Occipital lobe (tissue), 3 donors: ENCODE measurements at places on chromosomes 7 and 10. TPM values are rescaled to one million over a fixed set of nuclear protein-coding genes. Genes with fewer than 3 reads are reported as not detected.

- DNase-seq, result no peak
These were observed 78.0 kb upstream of the AMPH start for GRCh38 chr7:38709123-38709522.

DNA sequence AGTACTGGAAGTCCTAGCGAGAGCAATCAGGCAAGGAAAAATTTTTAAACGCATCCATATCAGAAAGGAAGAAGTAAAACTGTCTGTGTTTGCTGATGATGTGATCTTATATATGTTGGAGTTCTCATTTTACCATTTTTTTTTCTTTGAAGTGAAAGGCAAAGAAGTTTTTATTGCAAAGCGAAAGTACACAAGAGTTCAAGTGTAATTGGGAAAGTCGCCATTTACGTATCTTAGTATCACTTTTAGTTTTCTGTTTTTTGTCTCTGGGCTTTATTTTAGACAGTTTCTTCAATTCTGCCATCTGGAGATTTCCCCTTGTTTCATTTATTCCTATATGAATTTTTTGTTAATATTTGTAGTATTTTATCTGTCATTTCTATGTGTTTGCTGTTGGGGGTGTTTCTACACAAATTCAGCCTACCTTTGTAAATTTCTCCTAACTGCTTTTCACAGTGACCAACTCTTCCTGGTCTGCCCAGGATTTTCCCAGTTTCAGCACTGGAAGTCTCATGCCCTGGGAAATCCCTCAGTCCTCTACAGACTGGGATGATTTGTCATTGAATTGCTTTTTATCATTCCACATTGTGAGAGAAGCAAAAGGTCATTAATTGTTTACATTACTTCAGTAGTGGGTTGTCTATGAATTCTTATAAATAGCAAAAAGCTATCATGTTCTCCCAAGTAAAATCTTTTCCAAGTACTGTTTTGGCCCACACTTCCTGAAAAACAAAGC lies 23.2 kb downstream of the BET1 start:
- no peak for DNase-seq

DNA sequence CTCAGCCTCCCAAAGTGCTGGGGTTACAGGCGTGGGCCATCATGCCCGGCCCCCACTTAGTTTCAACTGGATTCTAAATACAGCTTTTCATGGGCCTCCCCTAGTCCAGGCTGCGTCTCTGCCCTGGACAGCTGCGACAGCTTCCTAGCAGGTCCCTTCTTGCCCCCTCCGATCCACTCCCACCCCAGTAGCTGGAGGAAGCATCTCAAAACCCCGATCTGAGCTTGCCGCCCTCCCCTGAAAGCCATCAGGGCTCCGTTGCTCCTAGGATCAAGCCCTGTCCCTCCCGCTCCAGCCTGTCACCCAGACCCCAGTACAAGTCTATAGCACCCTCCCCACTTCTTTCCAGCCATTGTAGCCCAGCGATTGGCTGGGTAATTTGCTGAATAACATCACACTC lies 64.5 kb downstream of the VWA2 start:
- DNase-seq, result no peak

DNA sequence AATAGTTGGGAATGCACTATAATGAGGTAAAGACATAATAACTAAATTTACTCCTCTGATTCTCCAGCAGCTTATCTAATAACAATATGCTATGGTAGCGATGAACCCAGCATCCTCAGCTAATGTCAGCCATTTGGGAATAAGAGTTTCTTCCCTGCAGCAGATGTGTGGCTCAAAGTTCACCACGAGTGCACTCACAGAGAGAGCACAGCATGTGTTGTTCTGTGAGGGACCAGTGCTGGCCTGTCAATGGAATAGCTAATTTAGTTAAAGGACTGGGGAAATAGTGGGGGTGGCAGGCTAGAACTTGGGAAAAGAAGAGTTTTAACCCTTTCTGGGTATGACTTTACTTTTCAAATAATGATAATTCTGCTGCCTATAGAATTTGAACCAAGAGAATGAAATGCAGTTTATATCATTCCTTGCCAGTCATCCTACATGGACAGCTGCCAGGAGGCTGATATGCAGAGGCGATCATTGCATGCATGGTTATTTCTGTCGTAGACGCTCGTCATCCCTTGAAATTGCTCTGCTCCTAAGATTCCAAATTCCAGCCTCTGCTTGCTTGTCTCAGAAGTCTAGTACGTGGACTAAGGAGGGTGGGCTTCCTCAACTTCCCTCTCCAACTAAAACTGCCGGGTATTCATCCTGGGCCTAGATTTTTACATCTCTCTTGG lies 355.6 kb downstream of the RNLS start:
- no peak for DNase-seq

DNA sequence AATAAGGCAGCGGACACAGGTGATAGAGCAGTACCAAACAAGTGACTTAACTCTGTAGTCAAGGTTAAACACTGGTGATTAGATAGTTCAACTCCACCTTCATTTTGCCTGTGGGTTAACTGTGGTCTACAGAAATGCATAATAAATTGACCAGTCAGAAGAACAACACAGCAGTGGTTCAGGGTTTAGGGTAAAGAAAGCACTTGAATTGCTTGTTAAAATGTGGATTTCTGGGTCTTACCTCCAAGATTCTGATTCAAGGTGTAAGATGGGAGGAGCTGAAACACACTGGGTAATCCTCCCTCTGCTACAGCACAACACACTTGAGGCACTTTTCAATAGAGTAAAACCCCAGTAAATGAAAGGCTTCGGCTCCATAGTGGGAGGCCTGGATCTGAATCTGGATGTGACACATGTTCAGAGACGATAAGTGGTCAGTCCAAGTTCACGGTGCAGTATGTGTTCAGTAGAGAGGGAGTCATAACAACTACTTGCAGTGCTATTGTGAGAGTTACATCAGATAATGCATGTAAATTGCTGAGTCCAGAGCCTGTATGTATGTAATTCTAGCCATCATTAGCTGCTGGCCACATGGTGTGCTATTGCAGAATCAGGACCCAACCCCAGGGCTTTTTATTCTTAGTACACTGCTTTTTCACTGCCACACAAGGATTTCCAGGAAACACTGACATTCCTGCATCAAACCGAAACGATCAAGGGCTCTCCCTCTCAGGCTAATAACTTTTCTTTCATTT lies 141.7 kb downstream of the SORCS1 start:
- DNase-seq, result no peak

- no peak for DNase-seq
These were observed 55.3 kb downstream of the PAXIP1 start for GRCh38 chr7:154947604-154948003.

GRCh38 chr10:99777918-99778714 lies 4.3 kb upstream of the ABCC2 start:
- no peak for DNase-seq

DNA sequence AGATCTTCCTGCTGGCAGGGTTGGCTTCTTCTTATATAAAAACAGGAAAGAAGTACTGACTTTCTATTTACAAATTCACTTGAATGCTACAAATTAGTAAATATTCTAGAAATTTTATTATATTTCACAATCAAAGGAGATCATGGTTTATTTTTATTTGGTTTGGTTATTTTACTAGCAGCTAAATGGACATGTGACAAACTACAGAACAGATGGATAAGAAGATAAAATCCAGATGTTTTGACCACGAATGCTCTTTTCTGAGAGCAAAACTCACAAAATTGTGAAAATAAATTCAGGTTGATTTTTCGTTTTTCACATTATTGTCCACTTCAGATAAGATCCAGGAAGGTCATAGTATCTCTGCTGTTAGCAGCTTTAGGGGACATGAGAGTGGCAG lies 55.4 kb downstream of the CACNA2D1 start:
- no peak for DNase-seq

The ELFN1 gene
- 9.5 TPM for total RNA-seq

GRCh38 chr10:11194859-11195586 lies 177.4 kb downstream of the CELF2 start:
- DNase-seq, result no peak

DNA sequence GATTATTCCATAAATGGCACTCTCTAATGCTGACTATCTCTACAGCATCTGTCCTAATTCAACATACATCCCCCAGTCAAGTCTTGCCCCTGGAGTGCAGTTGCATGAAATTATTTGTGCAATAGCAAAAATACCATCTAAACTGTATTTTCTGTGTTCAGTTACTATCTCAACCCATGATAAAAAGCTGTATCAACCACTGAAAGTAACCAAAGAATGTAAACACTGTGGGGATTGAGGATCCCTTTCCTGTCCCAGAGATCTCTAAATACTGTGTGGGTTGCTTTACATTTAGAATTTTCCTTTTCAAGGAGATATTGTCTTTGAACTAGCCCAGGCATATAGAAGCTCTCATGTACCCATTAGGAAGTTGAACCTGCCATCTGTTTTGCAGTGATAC lies 23.9 kb upstream of the DGKI start:
- no peak for DNase-seq

DNA sequence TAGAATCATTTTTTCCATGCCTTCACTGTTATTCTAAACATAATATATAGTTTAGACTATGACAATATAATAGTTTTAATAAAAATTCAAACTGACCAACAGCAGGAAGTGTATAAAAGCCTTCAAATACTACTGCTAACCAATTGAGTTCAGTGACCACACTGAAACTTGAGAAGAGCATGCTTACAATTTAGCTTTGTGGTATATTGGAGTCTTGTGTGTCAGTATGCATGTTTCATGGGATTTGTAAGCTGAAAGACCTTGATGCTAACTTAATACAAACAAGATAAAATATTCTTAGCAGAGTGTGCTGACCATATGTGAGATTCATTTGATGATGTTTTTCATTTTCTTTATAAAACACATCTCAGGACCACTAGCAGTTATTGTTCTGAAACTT lies 395.5 kb downstream of the SUGCT start:
- no peak for DNase-seq

- DNase-seq, result no peak
These were observed 116.5 kb downstream of the MARCHF5 start for GRCh38 chr10:92407305-92408016.

DNA sequence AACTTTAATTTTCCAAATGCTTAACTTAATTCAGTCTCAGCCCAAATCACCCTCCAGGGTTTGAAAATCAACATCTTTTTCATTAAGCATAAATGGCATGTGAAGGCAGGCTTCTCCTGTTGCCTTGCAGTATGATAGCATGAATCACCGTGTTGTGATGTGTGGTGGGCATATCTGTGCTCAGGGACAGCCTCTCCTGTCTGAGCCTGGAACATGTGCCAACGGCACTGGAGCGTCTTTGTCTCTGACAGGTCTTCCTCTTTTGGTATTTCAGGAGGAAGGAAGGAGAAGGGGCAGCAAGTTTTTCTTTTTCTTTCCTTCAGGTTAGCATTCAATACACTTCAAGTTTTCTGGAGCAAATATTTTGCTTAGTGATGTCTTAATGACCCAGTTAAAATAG lies 57.6 kb downstream of the LRGUK start:
- DNase-seq, result no peak

DNA sequence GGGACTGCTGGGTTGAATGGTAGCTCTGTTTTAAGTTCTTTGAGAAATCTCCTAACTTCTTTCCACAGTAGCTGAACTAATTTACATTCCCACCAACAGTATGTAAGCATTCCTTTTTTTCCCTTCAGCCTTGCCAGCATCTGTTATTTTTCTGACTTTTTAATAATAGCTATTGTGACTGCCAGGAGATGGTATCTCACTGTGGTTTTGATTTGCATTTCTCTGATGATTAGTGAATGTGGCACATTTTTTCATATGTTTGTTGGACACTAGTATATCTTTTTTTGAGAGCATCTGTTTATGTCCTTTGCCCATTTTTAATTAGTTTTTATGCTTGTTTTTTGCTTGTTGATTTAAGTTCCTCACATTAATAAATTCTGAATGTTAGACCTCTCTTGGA lies 990.8 kb downstream of the GATA3 start:
- DNase-seq, result no peak

The WNT8B gene
- total RNA-seq, result not detected

The FAM20C gene
- 18.1 TPM for total RNA-seq

DNA sequence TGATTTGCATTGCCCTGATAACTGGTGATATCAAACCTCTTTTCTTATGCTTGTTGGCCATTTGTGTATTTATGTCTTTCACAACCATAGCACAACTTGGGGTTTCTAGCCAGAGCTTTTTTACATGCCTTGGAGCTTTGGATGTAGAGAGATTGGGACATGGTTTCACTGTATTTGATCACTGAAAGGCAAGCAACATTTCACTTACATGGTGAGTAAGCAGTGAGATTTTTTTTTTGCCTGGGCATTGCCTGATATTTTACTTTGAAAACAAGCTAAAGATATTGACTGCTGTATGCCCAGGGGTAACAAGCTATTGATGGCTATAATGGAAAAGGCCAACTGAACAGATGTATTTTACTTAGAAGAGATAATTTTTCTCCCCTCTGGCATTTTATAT lies 259.0 kb downstream of the PHTF2 start:
- no peak for DNase-seq

DNA sequence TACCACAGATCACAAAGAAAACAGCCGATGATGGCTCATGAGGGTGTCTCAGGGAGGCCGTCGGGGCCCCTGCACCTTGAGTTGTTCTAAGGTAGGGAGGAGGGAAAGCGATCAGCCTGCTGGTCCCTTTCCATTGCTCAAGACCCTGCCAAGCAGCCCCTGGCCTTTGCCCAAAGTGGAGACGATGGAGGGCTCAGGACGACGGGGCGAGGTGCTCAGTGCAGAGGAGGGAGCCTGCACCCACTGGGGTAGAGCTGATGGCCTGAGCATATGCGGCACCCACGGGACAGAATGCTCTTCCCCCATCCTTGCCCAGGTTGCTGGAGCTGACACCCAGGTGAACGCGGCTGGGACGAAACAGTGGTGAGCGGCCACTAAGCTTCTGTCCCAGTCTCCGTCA lies 58.3 kb upstream of the FAM20C start:
- DNase-seq, result no peak

GRCh38 chr10:61900829-61901792 lies at the start of gene ARID5B:
Gene ARID5B, plus strand, starts transcription at chr10:61901699. Its CDS starts 11 bp downstream, at chr10:61901710.
- peak; percentile 19 for DNase-seq

The UCMA gene
- total RNA-seq, result not detected

DNA sequence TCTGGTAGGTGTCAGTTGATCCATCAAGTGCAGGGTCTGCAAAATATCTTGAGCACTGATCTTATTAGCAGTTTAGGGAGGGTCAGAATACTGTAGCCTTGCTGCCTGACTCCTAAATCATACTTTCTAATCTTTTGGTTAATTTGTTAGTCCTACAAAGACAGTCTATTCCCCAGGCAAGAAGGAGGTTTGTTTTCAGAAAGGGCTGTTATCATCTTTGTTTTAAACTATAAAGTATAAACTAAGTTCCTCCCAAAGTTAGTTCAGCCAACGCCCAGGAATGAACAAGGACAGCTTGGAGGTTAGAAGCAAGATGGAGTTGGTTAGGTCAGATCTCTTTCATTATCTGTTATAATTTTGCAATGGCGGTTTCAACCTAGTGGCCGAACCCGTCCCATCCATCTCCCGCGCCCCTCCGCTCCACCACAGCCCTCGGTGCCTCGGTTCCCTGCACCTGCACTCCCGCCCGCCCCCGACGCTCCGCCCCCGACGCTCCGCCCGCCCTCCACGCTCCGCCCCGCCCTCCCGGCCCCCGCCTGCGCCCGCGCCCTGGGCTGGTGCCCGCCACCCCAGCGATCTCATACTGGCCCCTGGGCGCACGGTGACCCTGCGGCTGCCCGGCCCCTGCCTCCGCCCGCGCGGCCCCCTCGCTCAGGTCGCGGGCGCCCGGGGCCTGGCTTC lies at the start of gene ADCK2:
TSS of gene ADCK2 (plus strand) at position 564 of the 681 bp plus-strand sequence. CDS start 386 bp downstream, outside the sequence.
- peak; percentile 44 for DNase-seq
